Type B pancreatic cell (in vitro differentiated cells): ENCODE measurements at places on chromosomes 1 and 21.

GRCh38 chr1:206010060-206010459 is 6.9 kb upstream of the RAB7B start:
- H3K4me3 ChIP-seq: no peak overlapping the region
- no peak overlapping the region for H3K27ac ChIP-seq

GRCh38 chr1:75587692-75588091 is 23.2 kb downstream of the SLC44A5 start:
- no peak overlapping the region for H3K27ac ChIP-seq
- H3K4me3 ChIP-seq: no peak overlapping the region
- no peaks in the 10 kb centered on the region for H3K36me3 ChIP-seq
- no peaks in the 10 kb centered on the region for H3K4me1 ChIP-seq

GRCh38 chr1:14055442-14056223 is 355.6 kb downstream of the PRDM2 start:
- H3K4me1 ChIP-seq: no peaks in the 10 kb centered on the region
- H3K27ac ChIP-seq: no peak overlapping the region
- DNase-seq: no peak
- H3K36me3 ChIP-seq: no peaks in the 10 kb centered on the region
- peaks cover 4% of the 10 kb centered on the region for H3K27me3 ChIP-seq

GRCh38 chr1:5743435-5744095 is 248.7 kb downstream of the NPHP4 start:
- H3K27me3 ChIP-seq: peaks cover 20% of the 10 kb centered on the region
- H3K27ac ChIP-seq: no peak overlapping the region
- peaks cover 11% of the 10 kb centered on the region for H3K4me1 ChIP-seq
- no peak for DNase-seq
- no peaks in the 10 kb centered on the region for H3K36me3 ChIP-seq

DNA sequence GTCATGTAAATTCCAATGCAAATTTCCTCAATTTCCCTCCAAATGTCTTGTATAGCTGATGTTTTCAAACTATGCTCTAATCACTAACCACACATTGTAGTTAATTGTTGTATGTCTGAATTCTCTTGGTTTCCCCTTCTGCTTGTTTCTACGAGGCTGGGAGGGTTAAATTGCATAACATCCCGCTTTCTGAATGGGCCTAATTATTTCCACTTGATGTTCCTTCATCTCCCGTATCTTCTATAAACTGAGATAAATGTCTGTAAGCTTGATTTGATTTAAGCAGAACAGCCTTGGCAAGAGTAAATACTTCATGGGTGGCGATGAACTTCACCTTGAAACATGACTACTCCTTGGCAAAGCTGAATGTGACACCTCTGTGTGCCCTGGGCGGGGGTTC is 72.2 kb downstream of the SERINC2 start:
- peaks cover 8% of the 10 kb centered on the region for H3K27me3 ChIP-seq
- peaks cover 13% of the 10 kb centered on the region for H3K4me1 ChIP-seq
- no peaks in the 10 kb centered on the region for H3K36me3 ChIP-seq
- H3K4me3 ChIP-seq: no peak overlapping the region
- no peak overlapping the region for H3K27ac ChIP-seq

- no peak overlapping the region for H3K4me3 ChIP-seq
- no peaks in the 10 kb centered on the region for H3K4me1 ChIP-seq
- DNase-seq: no peak
- no peak overlapping the region for H3K27ac ChIP-seq
- no peaks in the 10 kb centered on the region for H3K27me3 ChIP-seq
Measured at GRCh38 chr1:89167590-89168230, 8.1 kb downstream of the GBP7 start.

DNA sequence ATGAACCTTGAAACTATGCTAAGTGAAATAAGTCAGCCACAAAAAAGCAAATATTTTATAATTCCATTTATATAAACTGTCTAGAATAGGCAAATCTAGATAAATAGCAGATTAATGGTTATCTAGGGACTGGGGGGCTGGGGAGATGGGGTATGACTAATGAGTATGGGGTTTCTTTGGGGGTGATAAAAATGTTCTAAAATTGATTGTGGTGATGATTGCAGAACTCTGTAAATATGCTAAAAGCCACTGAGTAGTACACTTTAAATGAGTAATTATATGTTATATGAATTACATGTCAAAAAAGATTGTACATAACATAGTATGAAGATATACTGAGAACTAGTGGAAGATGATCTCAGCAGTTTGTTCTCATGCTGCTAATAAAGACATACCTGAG is 675.0 kb downstream of the KIF26B start:
- H3K4me3 ChIP-seq: no peak overlapping the region
- peaks cover 4% of the 10 kb centered on the region for H3K36me3 ChIP-seq
- H3K27me3 ChIP-seq: no peaks in the 10 kb centered on the region
- no peak overlapping the region for H3K27ac ChIP-seq

DNA sequence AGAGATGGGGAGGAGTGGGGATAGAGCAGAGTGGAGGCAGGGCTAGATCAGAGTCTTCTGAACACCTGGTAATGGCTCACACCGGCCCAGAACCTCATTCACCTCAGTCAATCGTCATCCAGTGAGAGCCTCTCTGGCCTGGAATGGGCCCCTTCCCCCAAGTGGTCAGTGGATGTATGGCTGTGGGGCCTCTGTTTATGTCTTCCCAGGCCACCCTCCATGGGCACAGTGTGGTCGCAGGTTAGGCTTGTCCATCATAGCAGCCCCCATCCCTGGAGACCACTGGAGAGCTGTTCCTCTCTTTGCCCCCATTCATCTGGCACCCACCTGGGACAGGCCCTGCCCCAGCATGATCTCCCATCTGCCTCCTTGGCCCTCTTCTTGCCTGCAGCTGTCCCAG is 29.6 kb upstream of the TENT5C start:
- no peak for DNase-seq
- H3K27me3 ChIP-seq: no peaks in the 10 kb centered on the region
- no peaks in the 10 kb centered on the region for H3K36me3 ChIP-seq
- no peak overlapping the region for H3K4me3 ChIP-seq
- H3K27ac ChIP-seq: no peak overlapping the region

DNA sequence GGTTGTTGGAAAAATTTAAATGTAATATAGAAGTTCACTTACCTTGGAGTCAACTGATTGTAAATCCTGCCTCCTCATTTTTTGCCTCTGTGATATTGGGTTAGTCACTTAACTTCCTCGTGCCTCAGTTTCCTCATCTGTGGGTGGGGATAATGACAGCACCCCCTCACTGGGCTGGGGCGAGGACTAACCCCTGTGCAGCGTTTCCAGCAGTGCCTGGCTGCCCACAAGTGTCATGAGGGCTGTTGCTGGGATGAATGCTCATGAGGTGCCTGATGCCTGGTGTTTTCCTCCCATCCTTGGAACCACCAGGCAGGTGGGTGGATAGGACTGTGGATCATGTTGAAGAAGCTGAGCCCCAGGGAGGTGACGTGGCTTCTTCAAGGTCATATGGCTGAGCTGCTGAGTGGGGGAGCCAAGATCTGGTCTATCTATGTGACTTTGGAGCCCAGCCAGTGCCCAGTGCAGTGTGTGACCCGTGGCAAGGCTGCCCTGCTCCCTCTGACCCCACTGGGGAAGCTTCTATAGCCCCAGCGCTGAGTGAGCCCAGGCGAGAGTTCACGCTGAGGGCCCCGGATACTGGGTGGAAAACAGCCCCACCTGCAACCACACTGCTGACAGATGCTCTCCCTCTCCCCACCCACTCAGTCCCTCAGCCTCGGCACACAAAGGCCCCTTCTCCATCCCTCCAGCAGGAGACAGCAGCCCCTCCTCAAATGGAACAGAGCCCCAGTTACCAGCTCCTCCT is 446.0 kb downstream of the PTPRU start:
- DNase-seq: peak; percentile 58
- no peak overlapping the region for H3K27ac ChIP-seq
- H3K4me1 ChIP-seq: peaks cover 27% of the 10 kb centered on the region
- H3K36me3 ChIP-seq: no peaks in the 10 kb centered on the region
- peaks cover 16% of the 10 kb centered on the region for H3K27me3 ChIP-seq

- H3K36me3 ChIP-seq: peaks cover 32% of the 10 kb centered on the region
- peak overlapping the region; percentile 98 for H3K4me3 ChIP-seq
- DNase-seq: no peak
- peaks cover 35% of the 10 kb centered on the region for H3K4me1 ChIP-seq
- peak overlapping the region; percentile 98 for H3K27ac ChIP-seq
Measured at GRCh38 chr1:154219541-154219940, 1.2 kb upstream of the UBAP2L start.

DNA sequence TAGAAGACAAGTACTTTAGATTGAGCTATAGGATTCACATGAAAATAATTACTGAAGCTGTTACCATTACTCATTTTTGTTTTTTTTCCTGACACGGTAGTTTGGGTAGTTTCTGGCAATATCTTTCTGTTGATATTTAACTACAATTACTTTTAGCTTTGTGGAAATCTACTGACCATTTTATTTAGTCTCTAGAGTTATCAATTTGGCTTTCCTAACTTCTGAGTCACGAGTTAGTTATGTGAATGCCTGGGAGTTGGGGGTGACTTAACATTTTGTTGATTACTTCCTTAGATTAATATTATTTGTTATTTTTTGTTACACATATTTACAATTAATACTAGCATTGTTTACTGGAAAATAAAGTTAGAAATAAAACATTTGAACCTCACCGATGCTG is 160.6 kb downstream of the HMCN1 start:
- H3K27ac ChIP-seq: no peak overlapping the region
- H3K4me1 ChIP-seq: no peaks in the 10 kb centered on the region
- H3K4me3 ChIP-seq: no peak overlapping the region
- H3K36me3 ChIP-seq: no peaks in the 10 kb centered on the region
- no peak for DNase-seq
- H3K27me3 ChIP-seq: no peaks in the 10 kb centered on the region

DNA sequence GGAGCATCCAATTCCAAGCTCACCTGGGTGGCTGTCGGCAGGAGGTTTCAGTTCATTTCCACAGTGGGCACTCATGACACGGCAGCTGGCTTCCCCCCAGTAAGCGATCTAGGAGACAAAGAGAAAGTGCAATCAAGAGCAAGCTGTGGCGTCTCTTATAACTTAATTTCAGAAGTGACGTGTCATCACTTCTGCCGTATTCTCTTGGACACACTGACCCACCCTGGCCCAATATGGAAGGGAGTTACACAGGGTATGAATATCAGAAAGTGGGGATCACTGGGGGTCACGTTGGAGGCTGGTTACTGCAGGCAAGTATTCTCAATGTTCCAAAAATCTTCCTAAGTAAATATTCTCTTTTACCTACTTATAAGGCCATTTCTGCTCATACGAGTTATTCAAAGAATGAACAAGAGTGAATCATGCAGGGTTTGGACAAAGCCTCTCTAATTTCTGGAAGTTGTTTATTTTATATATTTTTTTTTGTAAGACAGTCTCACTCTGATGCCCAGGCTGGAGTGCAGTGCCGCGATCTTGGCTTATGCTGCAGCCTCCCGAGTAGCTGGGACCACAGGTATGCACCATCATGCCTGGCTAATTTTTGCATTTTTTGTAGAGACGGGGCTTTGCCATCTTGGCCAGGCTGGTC is 46.5 kb upstream of the GREM2 start:
- H3K4me1 ChIP-seq: no peaks in the 10 kb centered on the region
- H3K27me3 ChIP-seq: peaks cover 7% of the 10 kb centered on the region

DNA sequence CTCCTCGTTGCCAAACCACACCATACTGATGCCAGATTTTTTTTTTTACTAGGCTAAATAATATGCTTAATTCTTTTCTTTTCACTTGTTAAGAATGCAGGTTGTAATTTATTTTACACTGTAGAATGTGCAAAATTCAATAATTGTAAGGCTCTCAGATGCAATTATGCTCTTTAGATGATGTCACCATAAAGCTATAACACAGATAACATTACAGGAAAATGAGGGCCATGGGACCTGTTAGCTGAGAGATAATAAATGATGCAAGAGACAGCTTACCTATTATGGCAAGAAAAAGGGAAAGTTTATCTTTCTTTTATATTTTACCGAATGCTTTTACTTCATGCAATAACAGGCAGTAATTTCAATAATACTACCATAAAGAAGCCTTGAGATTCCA is 35.4 kb downstream of the CHRM3 start:
- no peak overlapping the region for H3K4me3 ChIP-seq
- H3K27ac ChIP-seq: no peak overlapping the region
- H3K36me3 ChIP-seq: no peaks in the 10 kb centered on the region
- H3K27me3 ChIP-seq: peaks cover 3% of the 10 kb centered on the region

- H3K27ac ChIP-seq: no peak overlapping the region
- H3K36me3 ChIP-seq: no peaks in the 10 kb centered on the region
- DNase-seq: no peak
- H3K4me3 ChIP-seq: no peak overlapping the region
- no peaks in the 10 kb centered on the region for H3K27me3 ChIP-seq
Measured at GRCh38 chr1:199463521-199464127, 563.9 kb upstream of the NR5A2 start.

DNA sequence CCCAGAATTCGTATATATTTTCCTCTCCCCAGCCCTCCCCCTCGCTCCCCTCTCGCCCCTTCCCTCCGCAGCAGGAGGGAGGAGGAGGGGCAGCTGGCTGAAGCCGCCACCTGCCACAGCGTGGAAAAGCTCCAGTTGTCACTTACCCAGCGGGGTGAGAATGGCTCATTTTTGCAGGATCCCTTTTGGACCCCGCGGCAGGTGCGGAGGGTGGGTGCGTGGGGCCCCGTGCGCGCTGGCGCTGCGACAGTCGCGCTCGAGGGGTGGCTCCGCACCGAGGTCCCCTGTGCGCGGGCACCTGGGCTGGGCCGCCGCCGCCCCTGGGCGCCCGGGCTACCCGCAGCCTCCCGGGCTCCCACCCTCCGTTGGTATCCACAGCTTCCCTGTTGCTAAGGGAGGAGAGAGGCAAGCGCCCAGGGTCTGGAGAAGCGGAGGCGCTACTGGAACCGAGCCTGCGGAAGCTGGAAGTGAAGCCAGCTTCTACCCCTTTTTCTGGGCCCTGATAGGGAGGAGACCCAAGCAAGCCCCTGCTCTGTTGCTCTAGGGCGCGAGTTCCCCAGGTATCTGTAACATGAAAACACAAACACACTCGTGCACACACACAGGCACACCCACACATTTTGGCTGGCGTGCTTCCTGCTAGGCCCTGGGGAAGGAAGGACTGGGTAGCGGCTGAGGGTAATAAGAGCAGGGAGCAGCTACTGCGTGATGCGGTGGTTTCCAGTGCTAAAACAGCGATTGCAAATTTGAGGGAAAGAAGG is at the start of gene ERICH3:
Gene ERICH3, minus strand, starts transcription at position 442 of the 761 bp plus-strand sequence. Its CDS starts 273 bp downstream, at position 169.
- H3K36me3 ChIP-seq: peaks cover 4% of the 10 kb centered on the region
- peaks cover 46% of the 10 kb centered on the region for H3K27me3 ChIP-seq
- peak within 1 kb of the TSS; percentile 81 for H3K4me3 ChIP-seq
- H3K27ac ChIP-seq: no peak within 1 kb of the TSS

DNA sequence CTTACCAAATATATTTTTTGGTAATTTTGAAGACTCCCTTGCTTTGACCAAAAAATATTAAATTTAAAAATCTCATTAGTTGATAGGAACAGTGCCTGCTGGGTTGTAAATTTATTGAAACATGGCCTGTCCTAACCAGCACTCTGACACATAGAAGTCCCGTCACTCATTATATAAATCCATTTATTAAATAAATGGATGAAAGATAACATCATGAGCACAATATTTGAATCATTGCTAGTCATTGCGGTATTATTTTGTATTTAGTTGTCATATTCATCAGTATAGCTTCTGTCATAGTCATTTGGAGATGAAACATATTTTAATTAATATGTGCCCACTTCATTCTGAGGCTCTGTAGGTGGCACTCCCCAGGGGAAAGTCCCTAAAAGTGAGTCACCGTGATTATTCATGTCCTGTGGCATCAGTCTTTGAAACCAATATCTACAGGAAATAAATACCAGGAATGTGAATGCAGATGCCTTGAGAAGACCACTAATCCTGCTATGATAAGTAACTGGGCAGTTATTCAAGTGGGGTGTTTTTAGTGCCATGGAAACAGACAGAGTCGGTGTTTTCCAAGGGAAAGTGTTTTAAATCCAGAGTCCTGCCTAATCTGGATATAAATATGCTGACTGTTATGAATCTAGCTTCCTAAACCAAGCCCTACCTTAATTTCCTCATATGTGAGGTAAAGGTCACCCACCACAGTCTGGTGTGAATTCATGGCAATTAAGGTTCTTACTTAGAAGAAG is 302.0 kb downstream of the DUSP10 start:
- H3K27me3 ChIP-seq: peaks cover 20% of the 10 kb centered on the region
- H3K4me3 ChIP-seq: no peak overlapping the region
- peaks cover 11% of the 10 kb centered on the region for H3K4me1 ChIP-seq
- H3K36me3 ChIP-seq: no peaks in the 10 kb centered on the region
- no peak for DNase-seq
